ENCODE measurements at places on chromosomes 2 and 18. TPM values are rescaled to one million over a fixed set of nuclear protein-coding genes. Genes with fewer than 3 reads are reported as not detected.

GRCh38 chr2:159439421-159439820, 152.9 kb upstream of the WDSUB1 start:
- DNase-seq, result no peak

DNA sequence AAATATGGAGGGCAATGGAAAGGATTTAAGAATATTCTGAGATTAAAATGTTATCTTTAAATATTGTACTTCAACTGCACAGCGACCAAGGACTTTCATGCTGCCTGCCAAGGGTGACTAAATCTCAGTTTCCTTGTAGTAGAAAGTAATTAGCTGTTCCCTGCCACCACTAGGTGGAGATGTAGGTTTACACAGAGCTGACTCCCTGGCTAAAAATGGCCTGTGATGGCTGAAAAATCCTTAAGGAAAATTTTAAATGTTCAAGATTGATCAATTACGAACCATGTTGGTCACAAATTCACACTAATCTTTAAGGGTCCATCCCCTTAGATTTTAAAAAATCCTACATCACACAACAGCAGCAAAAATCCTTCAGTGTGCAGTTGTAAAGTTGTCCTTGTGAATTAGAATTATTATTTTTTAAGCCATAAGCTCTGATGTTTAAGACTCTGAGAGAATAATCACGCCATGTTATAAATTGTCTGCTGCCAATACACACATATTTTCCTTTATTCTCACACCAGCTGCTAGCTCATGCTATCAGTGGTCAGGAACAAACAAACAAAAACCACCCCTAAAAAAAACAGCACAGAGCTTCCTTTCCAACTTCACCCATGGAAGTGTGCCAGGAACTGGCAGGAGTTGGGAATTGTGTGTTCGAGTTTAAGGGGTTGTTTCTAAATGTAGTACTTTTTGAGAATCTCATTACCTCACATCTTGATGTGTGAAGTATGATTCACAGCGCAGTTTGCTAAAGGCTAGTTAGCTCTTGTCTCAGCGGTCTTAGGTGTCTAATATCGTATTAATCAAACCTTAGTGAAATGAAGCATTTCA, 399.8 kb downstream of the TMEM182 start:
- DNase-seq, result peak; percentile 76

GRCh38 chr2:46723346-46723745, 192.3 kb downstream of the MCFD2 start:
- DNase-seq, result no peak

The KCNJ13 gene
- not detected for total RNA-seq

The ANKRD62 gene
- not detected for total RNA-seq

All from Caki2 (cell line).